HTR-8/SVneo (cell line): ENCODE measurements at places on chromosomes 6 and 20.
A peak's percentile ranks its signal among the peaks of the same experiment; 100 is the strongest.

GRCh38 chr6:119243657-119244056, 105.9 kb downstream of the MAN1A1 start:
- no peak for DNase-seq

GRCh38 chr6:76221525-76221924, 149.1 kb upstream of the IMPG1 start:
- DNase-seq = no peak

GRCh38 chr6:89999154-89999553, 104.9 kb downstream of the GJA10 start:
- no peak for DNase-seq

DNA sequence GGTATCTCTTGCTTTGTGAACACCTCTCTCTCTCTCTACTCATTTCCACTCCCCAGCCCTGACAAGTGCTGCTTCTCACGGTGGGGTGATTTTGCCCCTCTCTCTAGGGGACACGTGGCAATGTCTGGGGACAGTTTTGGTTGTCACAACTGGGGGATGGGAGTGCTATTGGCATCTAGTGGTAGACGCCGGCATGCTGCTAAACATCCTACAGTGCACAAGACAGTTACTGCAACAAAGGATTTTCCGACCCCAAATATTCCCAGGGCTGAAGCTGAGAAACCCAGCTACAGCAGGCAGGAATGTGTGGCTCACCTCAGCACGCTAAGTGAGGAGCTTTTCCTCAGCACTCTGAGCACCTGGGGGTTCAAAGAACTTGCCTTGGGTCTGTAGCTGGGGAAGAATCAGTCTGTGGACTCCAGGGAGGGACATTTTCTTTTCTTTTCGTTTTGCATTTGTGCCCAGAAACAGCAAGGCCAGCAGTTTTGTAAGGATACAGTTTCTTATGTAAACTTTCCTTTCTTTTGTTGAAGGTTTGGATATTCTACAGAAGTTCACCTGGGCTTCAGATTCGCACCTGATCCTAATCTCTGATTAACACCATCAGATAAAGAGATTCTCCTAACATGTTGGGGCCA, 246.9 kb upstream of the ZFP64 start:
- DNase-seq = no peak

GRCh38 chr20:17668432-17668831, 13.6 kb downstream of the RRBP1 start:
- no peak for DNase-seq

GRCh38 chr6:163958646-163959045, 544.1 kb downstream of the QKI start:
- peak; percentile 57 for DNase-seq

DNA sequence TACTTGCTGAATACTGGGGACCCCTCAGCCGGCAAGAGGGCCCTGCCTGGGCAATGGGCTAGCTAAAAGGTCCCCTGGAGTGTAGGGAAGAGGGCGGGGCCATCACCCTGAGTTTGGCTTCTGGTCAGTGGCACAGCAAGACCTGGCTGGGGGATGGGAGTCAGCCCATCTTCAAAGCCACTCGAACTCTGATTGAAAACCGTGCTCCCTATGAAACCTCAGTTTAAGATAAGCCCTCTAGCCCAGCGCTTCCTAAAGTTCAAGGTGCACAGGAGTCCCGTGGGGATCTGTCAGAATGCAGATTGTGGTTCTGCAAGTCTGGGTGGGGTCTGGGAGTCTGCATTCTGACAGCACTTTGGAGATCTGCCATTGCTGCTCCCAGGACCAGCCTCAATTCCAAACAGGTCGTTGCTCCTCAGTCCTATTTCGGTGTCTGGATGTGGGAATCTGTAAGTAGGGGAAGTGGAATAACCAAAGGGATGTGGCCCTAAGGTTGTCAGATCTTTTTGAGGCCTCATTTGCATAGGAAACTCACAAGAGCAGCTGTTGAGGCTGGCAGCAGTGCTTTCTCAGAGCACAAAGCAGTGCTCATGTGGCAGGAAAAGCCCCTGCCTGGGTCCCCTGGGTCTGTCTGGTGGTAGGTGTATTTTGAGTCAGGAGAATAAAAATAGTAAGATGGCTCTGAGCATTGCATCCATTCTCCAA, 85.3 kb upstream of the SCP2D1 start:
- no peak for DNase-seq

DNA sequence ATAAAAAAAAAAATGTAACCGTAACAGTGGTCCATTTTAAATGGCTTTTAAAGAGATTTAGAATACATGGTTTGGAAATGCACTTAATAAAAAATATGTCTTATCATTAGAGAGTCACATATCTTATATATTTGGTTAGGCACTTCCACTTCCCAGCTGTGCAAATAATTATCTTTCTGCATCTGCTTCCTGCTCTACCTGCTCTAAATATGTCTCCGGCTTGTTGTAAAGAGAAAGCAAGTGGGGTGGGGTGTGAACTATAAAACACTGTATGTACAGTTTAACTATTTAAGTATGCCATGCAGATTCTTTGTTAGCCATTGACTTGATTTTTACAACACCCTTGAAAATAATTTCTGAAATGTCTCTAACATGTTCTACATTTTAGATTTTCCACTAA, 106.3 kb downstream of the NKAIN2 start:
- no peak for DNase-seq

GRCh38 chr20:17568972-17569521, 828 bp upstream of the DSTN start:
- peak; percentile 79 for DNase-seq

DNA sequence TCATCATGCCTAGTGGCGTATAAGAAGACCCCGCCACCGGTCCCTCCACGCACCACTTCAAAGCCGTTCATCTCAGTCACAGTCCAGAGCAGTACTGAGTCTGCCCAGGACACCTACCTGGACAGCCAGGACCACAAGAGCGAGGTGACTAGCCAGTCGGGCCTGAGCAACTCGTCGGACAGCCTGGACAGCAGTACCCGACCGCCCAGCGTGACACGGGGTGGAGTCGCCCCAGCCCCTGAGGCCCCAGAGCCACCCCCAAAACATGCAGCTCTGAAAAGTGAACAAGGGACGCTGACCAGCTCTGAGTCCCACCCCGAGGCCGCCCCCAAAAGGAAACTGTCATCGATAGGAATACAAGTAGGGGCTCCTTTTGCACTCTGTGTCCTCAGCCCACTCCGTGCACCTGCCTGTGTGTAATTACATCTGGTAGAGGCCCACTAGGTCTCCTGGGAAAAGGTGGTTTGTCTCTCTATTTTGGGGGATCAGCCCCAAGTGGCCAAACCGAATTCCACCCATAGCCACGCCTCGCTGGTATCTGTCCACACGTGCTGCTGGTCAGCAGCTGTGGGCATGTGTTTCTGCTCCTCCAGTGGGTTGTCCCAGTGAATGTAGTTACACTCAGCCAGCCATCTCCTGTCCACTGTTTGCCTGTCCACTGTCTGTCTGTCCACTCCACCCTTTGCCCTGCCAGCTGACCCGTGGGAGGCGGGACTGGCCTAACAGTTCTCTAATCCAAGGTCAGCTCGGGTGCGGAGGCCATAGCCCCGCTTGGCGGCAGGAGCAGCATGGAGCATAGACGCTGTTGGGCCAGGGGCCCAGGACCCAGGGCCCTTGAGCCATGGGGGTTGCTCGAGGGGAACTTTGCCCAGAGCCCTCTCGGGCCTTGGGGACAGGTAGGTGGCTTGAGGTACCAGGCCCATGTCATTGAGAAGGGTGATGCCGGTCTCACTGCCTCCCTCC, 44.3 kb upstream of the MYL9 start:
- no peak for DNase-seq

- no peak for DNase-seq
Measured at GRCh38 chr6:56995347-56995902, 40.5 kb downstream of the BEND6 start.

DNA sequence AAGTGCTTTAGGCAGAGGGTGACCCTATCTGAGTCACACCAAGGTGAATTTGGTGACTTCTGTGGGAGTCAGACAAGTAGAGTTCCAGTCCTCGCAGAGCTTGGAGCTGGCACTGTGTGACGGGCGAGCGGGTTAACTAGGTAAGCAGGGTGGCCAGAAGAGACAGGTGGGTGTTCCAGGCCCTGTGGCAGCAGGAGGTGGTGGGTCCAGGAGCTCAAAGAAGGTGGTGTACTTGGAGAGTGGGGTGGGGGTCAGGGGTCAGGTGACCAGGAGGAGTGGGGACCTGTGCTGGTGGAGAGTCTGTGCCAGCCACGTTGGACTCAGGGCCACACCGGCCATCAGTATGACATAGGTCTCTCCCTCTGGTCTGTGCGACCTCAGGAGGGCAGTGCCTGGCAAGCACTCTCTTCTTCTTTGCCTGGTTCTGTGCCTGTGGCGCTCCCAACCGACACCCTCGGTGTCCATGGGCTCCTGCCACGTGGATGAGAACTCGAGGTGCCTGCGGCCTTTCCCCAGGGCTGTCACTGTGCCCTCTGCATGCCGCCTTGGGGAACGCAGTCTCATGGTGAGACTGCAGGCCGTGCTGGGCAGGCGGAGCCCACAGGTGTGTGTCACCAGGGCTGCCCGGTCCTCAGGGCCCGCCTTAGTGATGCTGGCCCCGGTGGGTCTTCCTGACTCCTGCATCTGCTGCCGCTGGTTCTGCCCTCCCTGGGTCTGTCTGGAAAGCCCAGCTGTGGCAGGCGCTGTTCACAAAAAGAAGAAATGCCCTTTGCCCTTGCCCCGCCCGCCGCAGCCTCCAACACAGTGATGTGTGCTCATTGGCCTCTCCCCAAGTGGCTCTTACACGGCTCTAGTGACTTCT, 1.6 kb downstream of the MRGBP start:
- DNase-seq = no peak

- DNase-seq = no peak
Measured at GRCh38 chr6:119028091-119028490, 50.4 kb downstream of the FAM184A start.
